ENCODE measurements at places on chromosomes 1 and 21.

- no peak for DNase-seq
Observed at GRCh38 chr1:64183395-64184002, 19.9 kb upstream of the UBE2U start.

DNA sequence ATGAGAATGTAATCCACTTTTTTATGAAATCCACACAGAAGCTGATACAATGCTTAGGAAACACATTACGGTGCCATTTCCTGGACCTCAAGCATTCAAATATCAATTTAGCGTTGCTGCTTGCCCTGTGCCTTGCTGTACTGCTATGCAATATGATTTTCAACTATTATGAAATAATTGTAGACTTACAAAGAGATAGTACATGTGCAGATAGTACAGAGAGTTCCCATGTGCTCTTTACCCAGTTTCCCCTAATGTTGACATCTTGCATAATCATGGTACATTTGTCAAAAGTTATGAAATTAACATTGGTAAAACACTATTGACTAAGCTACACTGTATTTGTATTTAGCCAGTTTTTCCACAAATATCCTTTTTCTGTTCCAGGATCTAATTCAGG is 37.7 kb upstream of the PTBP2 start:
- no peak for DNase-seq

- no peak for DNase-seq
Observed at GRCh38 chr1:184433956-184434502, 47.2 kb downstream of the C1orf21 start.

- DNase-seq = no peak
Observed at GRCh38 chr1:212401042-212401441, 13.6 kb downstream of the PACC1 start.

DNA sequence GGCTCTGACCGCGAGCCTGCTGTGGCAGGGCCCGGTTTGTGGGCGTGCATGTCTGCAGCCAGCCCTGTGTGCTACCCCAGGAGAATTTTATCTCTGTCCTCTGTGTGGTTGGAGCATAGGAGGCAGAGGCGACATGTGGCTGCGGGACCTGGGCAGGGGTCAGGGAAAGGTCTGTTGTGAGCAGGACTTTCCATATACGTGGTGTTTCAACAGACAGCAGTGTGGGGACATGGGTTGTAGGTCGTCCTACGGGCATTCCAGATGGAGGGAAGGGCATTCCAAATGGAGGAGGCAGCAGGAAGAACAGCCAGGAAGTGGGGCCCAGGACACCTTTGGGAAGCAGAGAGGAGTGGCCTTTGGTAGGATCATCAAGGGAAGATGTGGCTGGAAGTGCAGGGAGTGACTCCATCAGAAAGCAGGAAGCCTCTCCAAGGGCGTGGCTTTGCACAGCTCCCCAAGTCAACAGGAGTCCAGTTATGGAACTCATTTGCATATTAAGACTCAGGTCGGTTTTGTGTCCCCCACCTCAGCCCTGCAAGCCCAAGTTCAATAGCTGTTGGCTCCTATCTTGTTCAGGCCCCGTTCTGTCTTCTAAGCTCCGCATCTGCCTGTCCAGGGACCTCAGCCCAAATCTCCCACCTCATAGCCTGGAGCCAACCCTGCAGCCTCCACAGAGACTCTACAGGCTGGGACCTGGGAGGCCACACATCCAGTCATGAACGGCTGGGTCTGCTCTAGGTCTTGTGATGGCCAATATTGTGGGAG is 309.1 kb downstream of the MATN1 start:
- DNase-seq = no peak

- peak; percentile 40 for DNase-seq
Observed at GRCh38 chr1:23167353-23168078, 1.1 kb downstream of the LUZP1 start.

DNA sequence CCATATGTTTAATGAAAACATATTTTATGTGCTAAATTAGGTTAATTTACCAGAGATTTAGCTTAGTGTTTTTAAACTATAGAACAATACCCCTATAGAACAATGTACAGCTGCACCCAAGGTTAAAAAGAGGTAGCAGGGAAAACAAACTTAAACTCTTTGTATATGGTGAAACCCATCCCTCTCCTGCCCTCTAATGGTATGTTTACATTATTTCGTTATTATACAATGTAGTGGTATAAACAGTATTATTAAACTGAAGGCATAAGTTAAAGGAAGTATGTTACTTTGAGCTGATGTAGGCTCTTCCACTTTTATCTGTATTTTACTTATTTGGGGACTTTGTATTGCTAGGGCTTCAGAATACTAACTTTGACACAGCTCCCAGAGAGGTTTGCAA is 16.7 kb upstream of the ZYG11A start:
- DNase-seq = peak; percentile 54

GRCh38 chr21:31997191-31997590 is 124.4 kb downstream of the HUNK start:
- no peak for DNase-seq

GRCh38 chr1:25643929-25644328 is 27.3 kb downstream of the MAN1C1 start:
- DNase-seq = no peak

DNA sequence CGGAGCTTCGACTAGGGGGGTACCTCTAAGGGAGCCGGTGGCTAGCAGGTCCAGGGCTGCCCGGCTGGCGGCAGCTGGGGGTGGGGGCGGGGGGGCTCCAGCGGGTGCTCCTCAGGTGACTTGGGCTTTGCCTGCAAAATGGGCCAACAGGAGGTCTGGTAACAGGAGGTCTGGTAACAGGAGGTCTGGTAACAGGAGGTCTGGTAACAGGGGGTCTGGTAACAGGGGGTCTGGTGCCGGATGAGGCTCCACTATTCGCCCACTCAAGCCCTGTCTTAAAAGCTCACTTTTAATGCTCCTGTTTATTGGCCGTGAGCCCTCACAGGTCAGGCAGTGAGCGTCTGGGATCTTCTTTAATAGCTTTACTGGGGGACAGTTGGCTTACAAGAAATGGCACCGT is 40.4 kb upstream of the ACTRT2 start:
- DNase-seq = no peak

DNA sequence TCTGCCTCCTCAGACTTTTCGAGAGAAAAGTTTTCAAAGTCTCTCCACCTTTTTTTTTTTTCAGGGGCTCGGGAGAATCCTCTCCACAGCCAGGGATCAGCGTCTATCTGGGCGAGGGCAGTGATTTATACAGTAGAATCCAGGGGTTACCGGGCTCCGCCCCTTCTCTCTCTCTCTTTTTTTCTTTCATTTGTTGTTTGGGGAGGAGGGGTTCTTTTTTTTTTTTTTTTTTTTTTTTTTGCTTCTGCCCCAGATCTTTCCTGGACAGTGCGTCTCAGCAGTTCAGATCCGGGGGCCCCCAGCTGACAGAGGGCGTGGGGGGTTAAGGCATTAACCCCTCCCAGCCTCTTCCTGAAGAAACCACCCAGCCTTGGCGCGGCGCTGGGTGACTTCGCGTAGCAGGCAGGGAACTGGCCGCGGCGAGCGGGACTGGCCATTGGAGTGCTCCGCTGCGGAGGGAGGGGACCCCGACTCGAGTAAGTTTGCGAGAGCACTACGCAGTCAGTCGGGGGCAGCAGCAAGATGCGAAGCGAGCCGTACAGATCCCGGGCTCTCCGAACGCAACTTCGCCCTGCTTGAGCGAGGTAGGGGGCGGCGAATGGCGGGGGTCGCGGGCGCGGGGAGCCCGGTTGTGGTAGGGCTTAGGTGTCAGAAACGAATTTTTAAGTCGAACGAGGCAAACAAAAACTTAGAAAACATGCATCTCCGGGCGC is at the start of gene S1PR1:
TSS of gene S1PR1 (plus strand) at position 504 of the 713 bp plus-strand sequence. CDS start 1,966 bp downstream, outside the sequence.
- no peak for DNase-seq

DNA sequence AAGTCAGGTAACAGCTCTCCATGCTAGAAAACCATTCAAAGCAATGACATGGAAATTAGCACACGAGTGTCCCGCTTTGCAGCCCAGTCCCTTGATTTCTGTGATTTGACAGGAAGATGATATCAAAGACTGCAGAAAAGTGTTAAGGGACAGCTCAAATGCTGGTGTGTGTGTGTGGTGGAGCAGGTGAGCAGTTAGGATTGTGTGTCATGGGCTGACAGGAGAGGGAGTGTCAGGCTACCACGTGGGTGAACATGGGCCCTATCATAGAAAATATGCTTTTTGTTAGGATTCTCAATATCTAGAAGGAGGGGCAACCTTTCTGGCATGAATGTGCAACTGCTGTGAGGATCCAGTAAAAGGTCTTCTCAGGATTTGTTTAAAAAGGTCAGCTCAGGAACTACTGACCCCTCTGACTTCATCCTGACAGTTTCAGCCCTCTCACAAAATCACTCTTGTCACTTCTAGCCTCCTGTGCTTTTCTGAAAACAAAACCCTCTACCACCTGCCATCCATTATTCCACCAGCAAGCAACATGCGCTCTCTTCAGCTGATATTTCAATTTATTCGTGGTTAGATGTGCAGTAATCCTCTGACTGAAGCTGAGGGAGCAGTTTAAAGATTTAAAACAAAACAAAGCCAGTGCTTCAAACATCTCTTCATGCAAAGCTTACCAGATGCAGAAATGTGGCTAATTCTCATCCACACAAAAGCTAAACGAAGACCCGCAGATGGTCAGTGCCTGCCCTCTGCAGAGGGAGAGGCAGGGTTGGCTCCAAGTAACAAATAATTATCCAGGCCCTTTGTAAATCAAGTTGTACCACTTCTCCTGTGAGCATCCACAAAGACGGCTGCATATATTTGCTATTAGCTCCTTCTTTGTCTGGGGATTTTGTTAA is 397.9 kb downstream of the PTBP2 start:
- DNase-seq = no peak

- DNase-seq = no peak
Observed at GRCh38 chr1:107976431-107976830, 11.5 kb upstream of the VAV3 start.
